ENCODE measurements at places on chromosomes 11 and 22.

GRCh38 chr22:21569459-21570170 is 2.1 kb downstream of the UBE2L3 start:
- DNase-seq: no peak

GRCh38 chr11:11552529-11553087 is 69.2 kb downstream of the GALNT18 start:
- no peak for DNase-seq

- no peak for DNase-seq
Observed at GRCh38 chr11:1892116-1892515, 421 bp upstream of the PRR33 start.

- DNase-seq: no peak
Observed at GRCh38 chr11:12044799-12045198, 36.4 kb upstream of the DKK3 start.

GRCh38 chr22:49724893-49725489 is 102.7 kb downstream of the BRD1 start:
- DNase-seq: peak; percentile 67

DNA sequence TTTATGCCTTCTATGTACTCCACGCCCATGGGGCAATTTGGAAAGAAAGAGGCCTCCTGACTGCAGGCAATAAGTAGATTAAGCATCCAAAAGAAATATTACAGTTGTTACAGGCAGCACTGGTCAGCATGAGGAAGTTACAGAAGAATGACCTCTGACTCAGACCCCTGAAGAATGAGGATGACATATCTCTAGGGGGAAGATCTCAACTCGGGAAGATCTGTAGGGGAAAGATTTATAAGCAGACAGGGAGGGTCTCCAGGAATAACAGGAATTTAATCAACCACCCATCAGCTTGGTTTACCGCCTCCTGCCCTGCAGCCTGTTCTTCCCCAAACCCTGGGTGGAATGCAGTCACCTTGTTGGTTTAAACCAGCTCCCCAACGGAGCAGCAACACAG is 58.0 kb downstream of the RCN1 start:
- no peak for DNase-seq

DNA sequence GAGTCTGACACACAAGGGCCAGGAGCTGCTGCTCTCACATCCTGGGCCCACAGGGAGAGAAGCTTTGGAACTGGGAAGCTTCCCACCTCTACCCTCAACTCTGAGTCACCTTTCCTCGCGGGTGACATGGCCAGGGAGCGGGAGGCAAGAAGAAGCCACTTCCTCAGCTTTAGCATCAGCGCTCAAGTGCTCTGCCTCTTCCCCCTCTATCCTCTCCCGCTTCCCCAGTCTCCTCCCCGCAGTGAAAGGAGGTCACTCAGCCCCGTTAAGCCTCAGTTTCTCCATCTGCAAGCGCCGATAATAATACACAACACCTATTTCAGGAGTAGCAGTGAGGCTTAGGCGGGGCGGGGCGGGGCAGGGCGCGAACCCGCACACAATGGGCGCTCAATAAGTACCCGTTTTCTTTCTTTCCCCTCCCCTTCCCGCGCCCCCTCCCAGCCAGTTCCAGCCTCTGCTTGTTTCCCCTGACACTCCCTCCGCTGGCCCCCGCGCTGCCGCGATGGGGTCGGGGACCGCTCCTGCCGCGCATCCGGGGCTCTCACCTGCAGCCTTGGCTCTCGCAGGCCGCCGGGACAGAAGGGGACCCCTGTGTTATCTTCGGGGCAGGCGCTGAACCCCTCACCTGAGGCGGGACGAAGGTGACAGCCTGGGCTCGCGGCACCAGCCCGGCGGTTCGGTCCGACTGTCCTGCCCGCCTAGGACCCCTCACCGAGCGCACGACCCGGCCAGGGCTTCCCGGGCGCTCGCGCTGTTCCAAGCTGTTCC is 892 bp downstream of the GDPD5 start:
- peak; percentile 31 for DNase-seq

DNA sequence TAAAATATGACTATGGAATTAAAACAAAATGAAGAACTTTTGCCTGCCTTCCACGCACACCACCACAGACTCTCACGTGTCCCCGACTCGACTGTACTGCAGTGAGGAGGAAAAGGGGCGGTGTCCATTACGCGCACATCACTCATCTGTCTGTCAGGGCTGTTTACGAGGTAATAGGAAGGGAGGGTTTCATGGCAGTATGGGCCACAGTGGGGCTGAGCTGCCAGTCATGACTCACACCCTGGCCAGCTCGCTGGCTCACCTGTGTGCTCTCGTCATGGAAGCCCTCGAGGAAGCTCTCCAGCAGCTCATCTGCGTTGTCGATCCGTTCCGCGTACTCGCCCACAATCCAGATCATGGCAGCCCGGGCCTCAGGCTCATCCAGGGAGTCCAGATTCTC is 33.5 kb upstream of the RASL10A start:
- DNase-seq: no peak
